ENCODE measurements at places on chromosomes 7 and 10.

DNA sequence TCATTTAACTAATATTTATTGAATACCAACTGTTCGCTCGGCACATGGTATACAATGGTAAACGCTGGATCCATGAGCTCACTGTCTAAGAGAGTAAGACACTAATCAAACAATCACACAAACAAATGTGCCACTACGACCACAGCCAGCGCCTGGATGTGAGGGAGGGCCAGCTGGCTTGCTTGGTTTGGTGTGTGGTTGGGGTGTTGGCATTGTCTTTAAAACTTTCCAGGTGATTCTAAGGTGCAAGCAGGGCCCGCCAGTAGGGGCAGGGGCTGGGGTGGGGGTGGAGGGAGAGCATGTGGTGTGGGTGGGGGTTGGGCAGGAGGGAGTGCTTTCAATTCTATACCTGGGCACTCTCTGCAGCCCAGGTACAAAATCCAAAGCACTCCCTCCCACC lies 31.6 kb downstream of the ADRA2A start:
- no peak for DNase-seq

GRCh38 chr10:102394801-102395399 lies 605 bp upstream of the NFKB2 start:
- peak; percentile 56 for DNase-seq

DNA sequence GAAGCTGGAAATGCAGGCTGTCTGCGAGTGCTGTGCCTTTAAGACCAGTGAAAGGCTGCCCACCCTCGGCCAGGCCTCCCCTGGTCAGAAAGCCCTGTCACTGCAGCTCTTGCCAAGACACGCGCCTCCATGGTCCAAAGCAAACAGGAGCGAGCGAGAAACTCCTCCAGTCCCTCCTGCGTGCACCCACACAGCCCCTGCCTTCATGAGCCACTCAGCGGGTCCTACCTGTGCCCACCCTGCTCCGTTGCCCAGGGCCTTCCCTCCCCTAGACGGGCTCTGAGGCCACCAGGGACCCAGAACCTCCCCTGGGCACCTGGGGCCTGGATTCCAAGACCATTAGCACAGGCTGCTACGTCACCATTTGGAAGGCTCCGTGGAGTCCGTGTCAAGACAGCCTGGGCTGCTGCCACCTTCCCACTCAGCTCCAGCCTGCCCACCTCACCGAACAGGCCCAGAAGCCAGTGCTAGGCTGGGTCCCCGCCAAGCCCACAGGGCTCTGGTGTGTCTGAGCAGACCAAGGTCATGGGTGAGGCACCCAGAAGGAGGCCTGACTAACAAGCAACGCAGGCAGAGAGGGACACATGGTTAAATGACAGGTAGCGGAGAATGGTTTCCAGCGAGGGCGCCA lies 144.5 kb downstream of the NEURL1 start:
- DNase-seq: no peak

GRCh38 chr10:86709396-86710185 lies 41.3 kb downstream of the LDB3 start:
- DNase-seq: no peak

GRCh38 chr7:44154703-44155102 lies 13.6 kb upstream of the MYL7 start:
- DNase-seq: no peak

GRCh38 chr7:3950249-3950648 lies 649.2 kb downstream of the SDK1 start:
- no peak for DNase-seq
